ENCODE measurements at places on chromosomes 4 and X. TPM values are rescaled to one million over a fixed set of nuclear protein-coding genes. Genes with fewer than 3 reads are reported as not detected.

GRCh38 chrX:154804261-154804956 lies 876 bp downstream of the MPP1 start:
- no peak for DNase-seq

- no peak for DNase-seq
These were observed 21.5 kb downstream of the ARSJ start for GRCh38 chr4:113957956-113958355.

- DNase-seq: no peak
These were observed 3.2 kb downstream of the SNX25 start for GRCh38 chr4:185212581-185212980.

- no peak for DNase-seq
These were observed 181.7 kb downstream of the AR start for GRCh38 chrX:67725471-67725870.

The GPC4 gene
- 1.3 TPM for total RNA-seq

The SLIT2 gene
- total RNA-seq: 2.4 TPM

The SSX2 gene
- not detected for total RNA-seq

The YY2 gene
- total RNA-seq: 0.27 TPM

The TLR10 gene
- not detected for total RNA-seq

Data from esophagus squamous epithelium (tissue), 5 donors.